ENCODE measurements at places on chromosomes 11 and 22. TPM values are rescaled to one million over a fixed set of nuclear protein-coding genes. Genes with fewer than 3 reads are reported as not detected.
A peak's percentile ranks its signal among the peaks of the same experiment; 100 is the strongest.

- no peak for DNase-seq
- no peaks in the 10 kb centered on the region for H3K4me1 ChIP-seq
- no peaks in the 10 kb centered on the region for H3K27me3 ChIP-seq
- no peak overlapping the region for H3K27ac ChIP-seq
- H3K4me3 ChIP-seq: no peak overlapping the region
- no peaks in the 10 kb centered on the region for H3K36me3 ChIP-seq
Observed at GRCh38 chr11:41612415-41612814, 153.0 kb upstream of the LRRC4C start.

GRCh38 chr11:85774256-85775101, 36.5 kb downstream of the SYTL2 start:
- H3K27me3 ChIP-seq: no peaks in the 10 kb centered on the region
- H3K4me1 ChIP-seq: no peaks in the 10 kb centered on the region
- no peak for DNase-seq
- no peak overlapping the region for H3K27ac ChIP-seq
- H3K36me3 ChIP-seq: no peaks in the 10 kb centered on the region

GRCh38 chr11:13189561-13190426, 87.8 kb upstream of the BMAL1 start:
- H3K4me3 ChIP-seq: no peak overlapping the region
- no peaks in the 10 kb centered on the region for H3K27me3 ChIP-seq
- H3K27ac ChIP-seq: no peak overlapping the region

GRCh38 chr11:57667736-57668433, at the start of gene ZDHHC5:
ZDHHC5 (plus strand) TSS chr11:57668114; CDS start chr11:57673091, 4,977 bp downstream.
- H3K27ac ChIP-seq: peak within 1 kb of the TSS; percentile 97
- no peaks in the 10 kb centered on the region for H3K27me3 ChIP-seq
- H3K4me3 ChIP-seq: peak within 1 kb of the TSS; percentile 80

The IL17REL gene
- total RNA-seq: not detected

GRCh38 chr11:66561178-66561974, 7.0 kb downstream of the CTSF start:
- H3K27me3 ChIP-seq: peaks cover 18% of the 10 kb centered on the region
- H3K4me1 ChIP-seq: peaks cover 9% of the 10 kb centered on the region
- H3K36me3 ChIP-seq: no peaks in the 10 kb centered on the region

GRCh38 chr22:37559901-37560607, at the start of gene CDC42EP1:
CDC42EP1 (plus strand) TSS chr22:37560480; CDS start chr22:37566350, 5,870 bp downstream.
- H3K27ac ChIP-seq: peak within 1 kb of the TSS; percentile 96

The CCDC116 gene
- total RNA-seq: 0.31 TPM

DNA sequence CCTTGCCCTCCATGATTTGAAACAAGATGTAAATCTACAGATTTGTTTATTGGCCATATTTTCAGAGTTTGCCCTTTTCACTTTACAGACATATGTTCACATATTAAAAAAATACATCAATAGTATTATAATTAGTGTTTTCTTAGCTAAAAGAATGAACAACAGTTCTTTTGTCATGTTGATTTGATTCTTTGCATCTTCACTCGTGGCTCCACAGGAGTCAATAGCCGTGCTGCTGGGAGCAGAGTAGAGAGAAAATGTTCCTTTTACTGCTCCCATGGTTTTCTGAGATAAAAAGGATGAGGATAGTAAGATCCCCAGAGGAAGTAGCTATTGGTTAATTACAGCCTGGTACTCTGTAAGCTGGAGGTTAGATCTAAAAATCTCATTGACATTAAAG, 151.2 kb downstream of the PGR start:
- no peaks in the 10 kb centered on the region for H3K36me3 ChIP-seq
- H3K4me3 ChIP-seq: no peak overlapping the region
- H3K4me1 ChIP-seq: no peaks in the 10 kb centered on the region
- no peak overlapping the region for H3K27ac ChIP-seq

The SLC5A1 gene
- total RNA-seq: 127 TPM

DNA sequence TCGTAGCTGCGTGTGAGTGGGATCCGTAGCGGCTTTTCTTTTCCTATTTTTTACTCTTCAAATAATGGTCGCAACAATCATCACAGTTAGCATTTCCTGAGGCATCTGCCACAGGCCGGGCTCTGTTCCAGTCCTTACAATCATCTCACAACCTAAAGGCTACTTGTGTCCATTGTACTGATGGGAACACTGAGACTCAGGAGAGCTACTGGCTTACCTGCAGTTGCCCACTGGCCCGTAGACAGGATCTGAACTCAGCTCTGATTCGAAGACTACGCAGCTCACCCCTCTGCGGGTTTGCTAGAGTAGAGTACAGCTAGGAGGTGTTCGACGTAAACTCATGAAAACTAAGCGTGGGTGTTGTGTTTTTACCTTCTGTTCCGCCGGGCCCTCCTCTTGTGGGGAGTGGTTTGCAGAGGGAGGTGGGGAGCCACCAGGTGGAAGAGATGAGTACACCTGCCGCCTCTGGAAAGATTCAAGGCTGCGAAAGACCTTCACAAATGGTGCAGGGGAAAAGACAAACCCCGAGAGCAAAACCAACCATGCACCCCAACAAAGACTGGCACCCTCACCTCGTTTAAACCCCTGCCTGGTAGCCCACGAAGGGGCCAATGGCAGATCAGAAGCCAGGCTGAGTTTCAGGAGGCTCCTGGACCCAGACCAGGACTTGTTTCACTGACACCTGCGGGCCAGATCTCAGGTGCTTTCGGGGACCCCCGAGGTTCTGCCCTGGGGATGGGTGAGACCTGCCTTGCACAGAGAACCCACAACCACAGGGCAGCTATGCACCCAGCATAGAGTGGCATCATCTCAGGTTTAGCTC, 18.3 kb upstream of the RFPL3 start:
- peaks cover 5% of the 10 kb centered on the region for H3K4me1 ChIP-seq
- peaks cover 28% of the 10 kb centered on the region for H3K27me3 ChIP-seq
- DNase-seq: no peak
- no peaks in the 10 kb centered on the region for H3K36me3 ChIP-seq

GRCh38 chr11:88181776-88182175, 6.5 kb upstream of the RAB38 start:
- no peak overlapping the region for H3K4me3 ChIP-seq
- H3K4me1 ChIP-seq: no peaks in the 10 kb centered on the region
- H3K27ac ChIP-seq: no peak overlapping the region
- H3K27me3 ChIP-seq: no peaks in the 10 kb centered on the region

DNA sequence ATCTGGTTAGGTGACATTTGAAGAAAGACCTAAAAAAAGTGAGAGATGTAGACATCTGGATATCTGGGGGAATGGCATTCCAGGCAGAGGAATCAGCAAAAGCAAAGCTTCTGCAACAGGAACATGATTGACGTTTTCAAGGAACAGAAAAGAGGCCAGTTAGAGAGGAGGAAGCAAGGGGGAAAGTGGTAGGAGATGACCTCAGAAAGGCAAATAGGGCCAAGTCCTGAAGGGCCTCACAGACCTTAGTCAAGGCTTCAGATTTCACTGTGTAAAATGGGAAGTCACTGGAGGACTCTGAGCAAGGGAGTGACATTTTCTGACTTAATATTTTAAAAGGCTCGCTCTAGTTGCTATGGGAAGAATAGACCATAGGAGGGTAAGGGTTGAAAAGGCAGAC, 9.7 kb downstream of the DEUP1 start:
- no peaks in the 10 kb centered on the region for H3K36me3 ChIP-seq
- no peak overlapping the region for H3K4me3 ChIP-seq
- H3K27me3 ChIP-seq: no peaks in the 10 kb centered on the region
- DNase-seq: no peak
- no peak overlapping the region for H3K27ac ChIP-seq
- H3K4me1 ChIP-seq: no peaks in the 10 kb centered on the region

The DGAT2 gene
- total RNA-seq: 6.2 TPM

- H3K4me3 ChIP-seq: no peak overlapping the region
- H3K4me1 ChIP-seq: no peaks in the 10 kb centered on the region
- DNase-seq: no peak
- no peaks in the 10 kb centered on the region for H3K36me3 ChIP-seq
- H3K27ac ChIP-seq: no peak overlapping the region
Observed at GRCh38 chr11:126756855-126757254, 243.7 kb downstream of the KIRREL3 start.

DNA sequence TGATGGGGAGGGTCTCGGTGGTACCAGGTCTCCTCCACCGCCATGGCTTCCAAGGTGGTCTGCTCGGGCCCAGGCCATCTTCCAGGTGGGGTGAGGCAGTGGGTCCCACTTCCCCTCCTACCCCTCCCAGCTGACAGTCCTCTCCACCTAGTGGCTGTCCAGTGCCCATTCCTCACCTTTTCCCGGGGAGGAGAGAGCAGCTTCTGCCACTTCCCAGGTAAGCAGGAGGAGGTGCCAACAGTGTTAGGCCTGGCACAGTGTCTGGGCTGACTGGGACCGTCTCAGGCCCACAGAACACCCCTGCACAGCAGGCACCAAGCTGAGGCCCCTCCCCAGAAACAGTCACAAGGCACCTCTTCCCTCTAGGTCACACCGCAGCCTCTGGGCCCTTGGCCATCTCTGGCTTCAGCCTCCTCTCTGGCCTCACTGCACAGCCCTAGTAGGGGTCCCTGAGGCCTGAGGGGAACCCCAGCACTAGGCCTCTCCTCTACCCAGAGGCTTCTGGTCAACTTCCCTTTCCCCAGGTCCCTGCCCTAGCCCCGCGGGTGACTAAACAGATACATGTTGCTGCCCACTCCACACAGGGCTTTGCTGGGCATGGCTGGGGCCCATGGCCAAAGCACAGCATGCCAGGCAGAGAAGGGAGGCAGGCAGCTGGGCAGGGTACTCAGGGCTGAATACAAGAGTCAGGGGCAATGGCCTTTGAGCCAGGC, 2.3 kb upstream of the ANKRD13D start:
- no peaks in the 10 kb centered on the region for H3K27me3 ChIP-seq
- H3K36me3 ChIP-seq: peaks cover 74% of the 10 kb centered on the region
- peak overlapping the region; percentile 98 for H3K27ac ChIP-seq
- peaks cover 90% of the 10 kb centered on the region for H3K4me1 ChIP-seq
- H3K4me3 ChIP-seq: no peak overlapping the region
- peak; percentile 21 for DNase-seq

GRCh38 chr11:47904808-47905207, 56.7 kb upstream of the NUP160 start:
- H3K36me3 ChIP-seq: no peaks in the 10 kb centered on the region
- H3K27me3 ChIP-seq: no peaks in the 10 kb centered on the region
- no peaks in the 10 kb centered on the region for H3K4me1 ChIP-seq
- no peak overlapping the region for H3K4me3 ChIP-seq
- H3K27ac ChIP-seq: no peak overlapping the region

DNA sequence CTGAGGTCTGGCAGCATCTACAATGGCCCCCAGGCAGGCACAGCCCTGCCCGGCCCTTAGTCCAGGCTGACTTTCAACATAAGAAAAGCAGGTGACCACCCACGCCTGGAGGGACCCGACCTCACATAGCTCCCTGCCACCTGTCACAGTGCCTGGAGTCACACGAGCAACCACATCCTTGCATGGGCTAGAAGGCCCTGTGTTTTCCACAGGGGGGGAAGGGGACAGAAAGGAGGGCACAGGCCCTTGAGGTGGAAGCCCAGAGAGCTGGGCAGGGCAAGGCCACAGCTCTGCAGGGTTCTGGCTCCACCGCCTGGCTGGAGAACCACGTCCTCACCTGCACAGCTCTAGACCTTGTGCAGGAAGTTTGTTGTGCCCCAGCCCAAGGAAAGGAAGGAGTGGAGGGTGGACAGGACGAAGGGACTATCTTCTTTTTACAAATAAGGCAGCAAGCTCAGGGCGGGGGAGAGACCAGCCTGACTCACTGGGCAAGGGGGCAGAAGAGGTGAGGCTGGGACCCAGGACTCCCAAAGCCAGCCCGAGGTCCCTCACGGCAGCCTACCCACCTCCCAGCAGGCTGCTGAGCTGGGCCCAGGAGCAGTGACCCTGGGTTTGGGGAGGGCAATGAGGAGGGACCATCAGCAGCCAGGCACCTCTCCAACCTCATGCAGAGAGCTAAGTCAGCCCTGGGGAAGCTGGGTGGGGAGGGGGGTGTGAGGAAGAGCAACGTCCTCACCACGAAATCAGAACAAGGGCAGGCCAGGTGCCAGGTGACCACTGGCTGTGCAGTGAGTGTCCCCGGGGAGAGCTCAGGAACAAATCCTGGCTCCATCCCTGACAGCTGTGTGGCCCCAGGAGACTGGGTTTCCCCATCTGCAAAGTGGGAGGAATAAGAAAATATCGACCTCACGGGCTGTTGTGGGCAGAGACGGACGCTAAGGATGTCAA, 4.3 kb downstream of the C1QTNF6 start:
- DNase-seq: no peak
- peaks cover 26% of the 10 kb centered on the region for H3K4me1 ChIP-seq
- H3K27ac ChIP-seq: no peak overlapping the region
- H3K27me3 ChIP-seq: no peaks in the 10 kb centered on the region

- peak overlapping the region; percentile 79 for H3K27ac ChIP-seq
- H3K4me1 ChIP-seq: peaks cover 76% of the 10 kb centered on the region
- DNase-seq: peak; percentile 63
- H3K4me3 ChIP-seq: no peak overlapping the region
- H3K36me3 ChIP-seq: peaks cover 10% of the 10 kb centered on the region
- no peaks in the 10 kb centered on the region for H3K27me3 ChIP-seq
Observed at GRCh38 chr11:43687120-43687791, 6.7 kb downstream of the HSD17B12 start.

DNA sequence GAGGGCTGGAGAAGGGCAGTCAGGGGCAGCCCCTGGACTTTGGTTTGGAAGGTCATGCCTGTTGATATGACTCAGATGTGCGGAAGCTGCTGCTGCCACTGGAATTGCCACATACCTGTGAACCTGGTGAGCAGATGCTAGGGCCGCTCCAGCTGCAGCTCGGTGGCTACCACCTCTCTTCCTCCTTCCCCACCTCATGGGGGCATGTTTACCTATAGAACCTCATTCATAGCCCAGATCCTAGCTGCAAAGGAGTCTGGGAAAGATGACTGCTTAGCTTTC, 17.5 kb upstream of the TSPAN18 start:
- H3K27ac ChIP-seq: no peak overlapping the region
- DNase-seq: no peak
- H3K36me3 ChIP-seq: no peaks in the 10 kb centered on the region
- no peaks in the 10 kb centered on the region for H3K4me1 ChIP-seq
- H3K4me3 ChIP-seq: no peak overlapping the region
- no peaks in the 10 kb centered on the region for H3K27me3 ChIP-seq

DNA sequence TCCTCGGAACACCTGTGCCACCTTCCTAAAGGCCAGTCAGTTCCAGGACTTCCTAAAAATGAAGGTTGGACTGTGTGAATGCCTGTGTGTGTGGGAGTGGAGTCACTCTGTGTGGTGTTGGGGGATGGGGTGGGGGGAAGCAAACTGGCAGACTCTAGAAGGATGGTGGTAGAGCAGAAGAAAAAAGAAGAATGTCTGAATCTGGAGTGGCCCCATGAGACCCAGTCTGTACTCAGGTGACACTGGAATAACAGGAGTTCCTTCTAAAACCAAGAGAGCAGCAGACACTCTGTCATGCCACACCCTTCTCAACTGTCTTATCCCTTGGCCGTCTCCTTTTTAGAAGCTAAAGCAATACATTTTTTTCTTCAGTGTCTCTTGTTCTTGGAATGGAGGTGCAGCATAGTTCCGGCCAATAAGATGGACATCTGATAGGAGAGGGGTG, 82.9 kb downstream of the MAML2 start:
- H3K36me3 ChIP-seq: no peaks in the 10 kb centered on the region
- no peak overlapping the region for H3K4me3 ChIP-seq
- H3K27me3 ChIP-seq: no peaks in the 10 kb centered on the region
- H3K27ac ChIP-seq: no peak overlapping the region
- DNase-seq: no peak

DNA sequence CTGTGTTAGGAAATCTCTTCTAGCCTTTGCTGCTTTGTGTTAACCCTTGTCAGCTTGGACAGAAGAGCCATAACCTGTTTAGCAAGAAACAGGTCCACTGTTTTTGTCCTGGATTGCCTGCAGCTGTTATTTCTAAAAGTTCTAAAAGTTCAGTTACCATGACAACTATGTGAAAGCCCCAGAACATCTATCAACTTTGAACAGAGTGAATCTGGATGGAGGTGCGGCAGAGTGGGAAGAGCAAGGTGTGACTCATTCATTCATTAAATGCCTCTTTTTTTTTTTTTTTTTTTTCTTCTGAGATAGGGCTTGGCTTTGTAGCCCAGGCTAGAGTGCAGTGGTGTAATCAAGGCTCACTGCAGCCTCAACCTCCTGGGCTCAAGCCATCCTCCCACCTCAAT, 50.5 kb downstream of the RBX1 start:
- H3K27ac ChIP-seq: no peak overlapping the region
- H3K36me3 ChIP-seq: no peaks in the 10 kb centered on the region
- H3K27me3 ChIP-seq: no peaks in the 10 kb centered on the region
